ENCODE measurements at places on chromosomes 1 and 21.

DNA sequence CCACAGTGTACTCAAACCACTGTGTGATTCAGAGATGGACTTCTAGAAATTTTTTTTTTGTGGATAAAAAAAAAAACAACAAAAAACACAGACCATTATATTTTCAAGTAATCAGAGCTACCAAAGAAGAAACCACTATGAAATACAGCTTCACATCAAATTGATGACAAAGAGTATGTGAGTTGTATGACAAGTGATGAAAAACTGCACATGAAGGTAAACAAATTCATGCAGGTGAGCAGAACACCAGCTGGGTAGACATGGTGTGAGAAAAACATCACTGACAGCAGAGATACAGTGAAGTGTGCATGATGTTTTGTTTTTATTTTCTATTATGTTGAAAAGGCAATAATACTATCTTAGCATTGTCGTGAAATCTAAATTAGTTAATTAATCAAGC lies 8.0 kb upstream of the PTPRC start:
- no peak for DNase-seq

DNA sequence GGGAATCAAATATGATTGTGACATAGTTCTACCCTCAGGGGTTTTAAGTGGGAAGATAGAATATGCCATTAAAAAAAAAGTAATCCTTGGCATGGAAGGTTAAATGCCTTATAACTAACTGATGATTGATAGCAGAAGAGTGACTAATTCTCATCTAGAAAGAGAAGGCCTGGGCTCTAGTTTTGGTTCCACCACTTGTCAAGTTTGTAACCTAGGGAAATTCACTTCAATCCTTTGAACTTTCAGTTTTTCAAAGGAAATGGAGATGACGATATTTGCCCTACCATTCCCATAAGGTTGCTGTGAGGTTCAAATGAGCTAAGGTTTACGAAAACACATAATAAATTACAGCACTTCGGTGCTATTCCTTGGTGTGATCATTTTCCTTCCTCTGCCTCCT lies 88.5 kb downstream of the GPR88 start:
- DNase-seq: no peak

DNA sequence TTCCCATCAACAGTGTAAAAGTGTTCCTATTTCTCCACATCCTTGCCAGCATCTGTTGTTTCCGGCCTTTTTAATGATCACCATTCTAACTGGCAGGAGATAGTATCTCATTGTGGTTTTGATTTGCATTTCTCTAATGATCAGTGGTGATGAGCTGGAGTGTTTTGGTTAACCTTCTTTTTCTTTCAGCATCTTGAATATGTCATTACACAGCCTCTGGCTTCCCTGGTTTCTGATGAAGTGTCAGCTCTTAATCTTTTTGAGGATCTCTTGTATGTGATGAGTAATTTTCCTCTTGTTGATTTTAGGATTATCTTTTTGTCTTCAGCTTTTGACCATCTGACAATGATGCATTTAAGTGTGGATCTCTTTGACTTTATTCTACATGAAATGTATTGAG lies 133.2 kb upstream of the GRIK3 start:
- DNase-seq: no peak

- peak; percentile 77 for DNase-seq
These were observed at the start of gene DENND1B for GRCh38 chr1:197775282-197776262. Gene DENND1B, minus strand, starts transcription at chr1:197775480. Its CDS starts 325 bp downstream, at chr1:197775155.

- DNase-seq: no peak
These were observed 51.1 kb downstream of the CSMD2 start for GRCh38 chr1:34113887-34114286.

DNA sequence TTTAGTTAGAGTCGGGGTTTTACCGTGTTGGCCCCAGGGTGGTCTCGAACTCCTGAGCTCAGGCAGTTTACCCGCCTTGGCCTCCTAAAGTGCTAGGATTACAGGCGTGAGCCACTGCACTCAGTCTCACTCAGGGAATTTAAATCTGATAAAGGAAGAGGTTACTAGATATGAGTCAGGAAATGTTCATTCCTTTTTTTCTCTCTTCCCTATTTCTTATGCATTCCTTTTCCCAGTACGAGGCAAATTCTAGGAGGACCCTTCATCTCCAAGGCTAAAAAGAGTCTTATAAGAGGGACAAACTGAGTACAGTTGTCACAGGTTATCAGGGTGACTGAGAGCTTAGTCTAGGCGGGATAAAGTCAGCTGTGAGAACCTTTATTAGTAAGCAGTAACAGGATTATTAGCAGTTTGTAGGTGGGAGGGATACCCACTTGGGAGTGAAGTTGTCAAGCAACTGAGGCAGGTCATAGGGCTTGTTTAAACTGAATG lies 9.1 kb downstream of the MACF1 start:
- no peak for DNase-seq

GRCh38 chr1:175536369-175536768 lies 207.0 kb downstream of the TNR start:
- DNase-seq: no peak

DNA sequence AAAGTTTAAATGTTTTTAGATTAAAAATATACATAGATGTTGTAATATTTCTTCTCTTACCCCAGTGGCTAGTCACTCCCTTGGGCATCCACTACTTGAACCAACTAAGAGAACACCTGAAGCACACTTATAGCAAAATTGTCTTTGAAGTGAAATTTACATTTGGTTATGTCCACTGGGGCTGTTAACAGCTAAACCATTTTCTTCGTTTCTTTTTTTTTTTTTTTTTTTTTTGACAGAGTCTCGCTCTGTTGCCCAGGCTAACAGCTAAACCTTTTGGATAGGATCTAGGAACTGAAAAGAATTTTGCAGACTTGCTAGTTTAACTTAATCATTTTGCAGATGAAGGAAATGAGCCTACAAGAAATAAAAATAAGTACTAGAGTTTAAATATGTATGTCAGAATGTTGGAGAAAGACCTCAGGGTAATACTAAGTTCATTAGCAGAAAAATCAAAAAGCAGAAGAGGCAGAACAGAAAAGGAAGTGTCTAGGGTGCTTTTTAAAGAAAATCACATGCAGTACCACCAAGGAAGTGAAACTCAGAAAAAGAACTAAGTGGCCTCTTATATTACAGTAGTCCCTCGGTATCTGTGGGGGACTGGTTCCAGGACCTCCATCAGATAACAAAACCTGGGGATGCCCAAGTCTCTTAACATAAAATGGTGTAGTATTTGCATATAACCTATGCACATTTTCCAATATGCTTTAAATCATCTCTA lies 11.8 kb downstream of the DRAM2 start:
- DNase-seq: no peak

- no peak for DNase-seq
These were observed 222.7 kb downstream of the HMCN1 start for GRCh38 chr1:185956881-185957280.

DNA sequence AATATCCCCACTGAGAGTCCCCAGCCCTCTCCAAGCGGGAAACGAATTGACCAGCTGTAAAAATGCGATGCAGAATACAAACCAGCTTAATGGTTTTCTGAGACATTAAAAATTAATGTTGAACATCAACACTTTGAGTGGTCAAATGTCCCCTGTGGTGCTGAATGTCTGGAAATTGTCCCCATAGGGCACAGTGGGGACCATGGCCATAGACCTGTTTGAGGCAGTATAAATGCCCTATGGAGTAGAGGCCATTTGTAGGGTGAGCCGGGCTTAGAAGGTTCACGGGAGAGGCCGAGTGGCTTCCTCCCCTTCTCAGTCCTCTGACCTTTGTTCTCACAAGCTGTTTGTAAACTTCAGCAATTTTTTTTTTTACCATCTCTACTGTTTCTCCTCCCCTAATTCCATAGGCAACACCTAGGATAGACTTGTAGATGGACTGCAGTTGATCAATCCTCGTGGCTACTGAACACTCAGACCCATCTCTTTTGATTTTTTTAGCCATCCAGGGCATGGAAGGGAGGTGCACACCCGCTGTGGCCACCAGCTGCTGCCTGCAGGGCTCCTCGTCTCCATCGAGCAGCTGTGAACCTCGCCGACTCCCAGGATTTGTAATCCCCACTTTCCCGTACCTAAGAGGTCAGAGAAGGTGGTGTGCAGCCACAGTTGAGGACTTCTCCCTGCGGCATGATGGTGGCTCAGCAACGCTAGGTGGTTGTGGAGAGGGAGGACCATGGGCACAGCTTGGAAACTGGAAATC lies 41.0 kb downstream of the KAZN start:
- no peak for DNase-seq

DNA sequence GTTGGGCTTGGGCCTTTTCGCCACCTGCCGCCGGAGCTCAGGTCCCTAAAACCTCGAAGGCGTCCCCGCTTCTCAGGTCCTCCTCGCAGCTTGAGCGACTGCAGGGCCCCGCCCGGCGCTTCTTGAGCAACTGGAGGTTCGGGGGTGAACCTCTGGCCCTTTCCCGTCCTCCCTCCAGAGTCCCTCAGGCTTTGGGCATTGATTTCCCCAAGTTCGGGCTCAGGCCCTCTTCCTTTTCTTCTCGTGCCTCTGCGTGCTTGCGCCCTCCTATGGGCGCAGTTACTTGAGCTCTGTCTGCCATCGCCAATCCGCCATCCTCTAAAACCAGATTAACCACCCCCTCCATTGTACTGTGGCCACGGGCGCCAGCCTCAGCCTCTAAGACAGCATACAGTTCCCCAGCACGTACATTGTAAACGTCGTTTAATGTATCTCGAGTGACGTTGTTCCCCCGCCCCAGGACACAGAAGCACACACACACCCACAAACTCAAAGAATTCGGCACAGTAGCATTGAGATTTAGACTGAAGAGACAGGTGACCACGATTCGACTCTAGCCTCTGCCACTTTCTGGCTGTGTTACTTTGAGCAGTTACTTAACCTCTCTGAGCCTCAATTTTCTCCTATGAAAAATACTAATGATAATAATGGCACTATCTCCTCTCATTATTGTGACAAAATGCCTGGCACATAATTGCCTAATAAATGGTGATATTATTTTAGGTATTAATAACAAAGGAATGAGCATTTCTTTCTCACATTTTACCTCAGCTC lies 22.6 kb downstream of the BTG2 start:
- peak; percentile 63 for DNase-seq

GRCh38 chr21:42063571-42064521 lies 7.3 kb upstream of the UMODL1 start:
- no peak for DNase-seq

DNA sequence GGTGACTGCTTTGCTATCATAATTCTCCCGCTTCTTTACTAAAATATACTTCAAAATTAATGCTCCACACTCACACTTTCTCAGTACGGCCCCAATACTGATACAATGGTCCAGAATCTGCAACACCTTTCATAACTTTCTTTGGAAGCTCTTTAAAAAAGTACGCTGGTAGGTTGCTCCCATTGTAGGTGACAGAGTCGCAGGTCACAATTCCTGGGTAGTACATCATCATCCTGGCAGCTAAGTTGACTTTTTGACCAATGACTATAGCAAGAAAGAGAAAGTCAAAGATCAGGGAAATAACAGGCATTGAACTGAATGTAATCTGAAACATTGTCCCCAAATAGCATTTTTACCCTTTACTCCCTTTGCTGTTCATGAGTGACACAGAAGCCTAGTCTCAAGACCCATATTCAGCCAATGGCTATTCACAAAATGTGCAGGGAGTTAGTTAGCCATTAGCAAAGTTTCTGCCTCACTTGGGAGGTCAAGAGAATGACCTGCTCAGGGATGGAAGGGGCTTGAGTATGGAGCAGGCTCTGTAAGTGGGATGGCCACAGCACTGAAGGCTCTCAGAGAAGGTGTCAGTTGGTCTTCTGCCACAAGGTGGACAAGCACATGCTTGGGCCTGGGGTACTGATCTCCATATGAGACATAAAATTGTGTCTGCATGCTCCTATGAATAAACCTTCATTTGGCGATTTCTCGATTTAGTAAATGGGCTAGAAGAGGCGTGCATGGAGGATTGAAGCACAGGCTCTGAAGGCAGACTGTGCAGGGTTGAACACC lies 35.4 kb downstream of the ADCY10 start:
- no peak for DNase-seq

DNA sequence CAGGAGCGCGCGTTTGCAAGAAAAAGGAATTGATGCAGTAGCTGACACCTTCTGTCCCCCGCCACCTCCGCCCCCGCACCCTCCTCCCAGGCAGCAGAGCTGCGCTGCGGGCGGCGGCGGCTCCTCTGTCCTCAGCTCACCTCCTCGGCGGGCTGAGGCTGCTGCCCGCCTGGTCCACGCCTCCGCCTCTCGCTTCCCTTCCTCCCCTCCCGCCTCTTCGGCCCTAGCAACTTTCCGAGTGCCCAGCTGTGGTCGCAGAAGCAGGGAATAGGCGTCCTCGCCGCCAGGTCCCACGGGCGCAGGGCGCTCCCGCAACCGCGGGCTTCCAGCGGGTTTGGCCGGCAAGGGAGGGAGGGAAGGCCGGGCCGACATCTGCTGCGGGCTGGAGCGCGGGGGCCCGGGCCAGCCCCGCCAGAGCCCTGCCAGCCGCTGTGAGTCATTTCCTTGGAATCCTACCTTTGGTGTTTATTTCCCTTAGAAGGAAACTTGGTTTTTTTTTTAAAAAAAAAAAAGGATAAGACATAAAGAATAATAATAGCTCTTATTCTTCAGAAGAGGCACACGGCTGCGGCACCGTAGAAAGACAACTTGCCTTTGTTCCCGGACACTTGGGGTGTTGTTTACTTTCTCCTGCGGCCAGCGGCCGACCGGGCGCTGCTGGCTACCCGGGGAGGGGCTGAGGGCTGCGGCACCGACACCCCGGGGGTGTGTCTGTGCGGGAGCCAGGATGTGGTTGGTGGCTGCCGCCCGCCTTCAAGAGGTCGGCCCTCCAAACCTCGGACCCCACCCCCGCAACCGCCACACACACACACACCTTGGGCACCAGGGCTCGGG lies 1.1 kb downstream of the SERTAD4 start:
- peak; percentile 42 for DNase-seq

GRCh38 chr1:156167536-156167935 lies 14.2 kb downstream of the SEMA4A start:
- no peak for DNase-seq

DNA sequence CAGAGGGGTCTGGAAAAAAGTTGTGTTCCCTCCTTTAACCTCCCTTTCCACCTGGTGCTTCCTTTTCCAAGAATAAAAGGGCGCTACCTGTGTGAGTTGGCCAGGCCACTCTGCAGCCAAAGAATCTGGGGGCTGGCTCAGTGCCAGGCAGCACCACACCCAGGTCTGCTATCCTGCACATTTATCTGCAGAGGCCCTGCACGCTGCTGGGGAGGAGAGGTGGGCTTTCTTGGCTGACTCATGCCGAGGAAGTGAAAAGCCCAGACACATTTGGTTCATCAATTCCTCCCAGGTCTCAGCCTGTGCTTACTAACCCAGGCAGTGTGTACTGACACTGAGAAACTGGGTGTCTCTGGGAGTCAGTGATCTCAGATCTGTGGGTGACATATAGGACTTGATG lies 79.8 kb upstream of the F3 start:
- peak; percentile 60 for DNase-seq

GRCh38 chr1:168964478-168964877 lies 142.0 kb upstream of the ATP1B1 start:
- DNase-seq: no peak

- peak; percentile 93 for DNase-seq
These were observed 119.9 kb upstream of the JUN start for GRCh38 chr1:58903514-58904298.

- no peak for DNase-seq
These were observed 425.9 kb upstream of the PROX1 start for GRCh38 chr1:213561870-213562269.

DNA sequence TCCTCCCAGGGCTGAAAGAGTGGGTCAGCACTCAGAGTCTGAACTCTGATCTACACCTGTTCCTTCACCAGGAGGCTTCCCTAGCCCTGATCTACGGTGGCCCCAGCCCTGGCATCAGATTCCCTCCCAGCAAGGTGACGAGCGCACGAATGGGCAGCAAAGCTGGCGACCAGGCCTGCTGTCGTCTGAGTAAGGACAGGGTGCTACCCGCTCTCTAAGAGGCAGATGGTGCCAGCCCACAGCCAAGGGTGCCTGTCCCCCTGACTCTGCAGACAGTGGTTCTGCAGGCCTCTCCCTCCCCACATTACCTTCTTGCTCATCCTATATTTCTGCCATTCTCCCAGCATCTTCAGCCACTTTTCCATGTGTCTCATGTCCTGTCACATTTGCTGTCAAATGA lies 10.3 kb upstream of the SMYD3 start:
- DNase-seq: no peak
